ENCODE measurements at places on chromosomes 6 and 20.
A peak's percentile ranks its signal among the peaks of the same experiment; 100 is the strongest.

DNA sequence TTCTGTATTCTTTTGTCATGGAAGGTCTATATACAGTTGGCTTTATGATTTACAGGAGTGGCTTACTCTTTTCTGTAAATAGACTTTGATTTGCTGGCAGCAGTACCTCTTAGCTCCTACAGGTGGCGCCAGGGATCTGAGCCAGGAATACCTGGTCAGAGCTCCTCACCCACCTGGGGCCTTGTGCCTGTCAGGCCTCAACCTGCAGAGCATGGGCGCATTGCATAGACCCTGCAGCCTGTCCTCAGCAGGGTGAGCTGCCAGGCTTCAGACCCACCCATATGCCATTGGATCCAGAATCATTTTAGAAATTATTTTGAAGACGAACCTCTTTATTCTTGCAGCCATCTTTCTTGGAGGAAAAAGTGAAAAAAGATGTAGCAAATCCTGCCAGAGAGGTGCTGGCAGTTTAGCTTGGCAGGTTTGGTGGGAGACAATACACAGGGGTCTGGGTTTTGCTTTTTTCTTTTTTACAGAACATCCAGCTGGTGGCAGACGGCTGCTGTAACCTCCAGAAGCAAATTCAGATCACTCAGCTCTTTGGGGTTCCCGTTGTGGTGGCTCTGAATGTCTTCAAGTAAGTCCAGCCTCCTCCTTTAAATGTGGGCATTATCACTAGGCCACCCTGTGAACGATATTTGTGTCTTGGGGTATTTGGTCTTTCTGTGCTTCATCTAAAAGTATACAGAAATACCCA is 149.1 kb downstream of the MTHFD1L start:
- DNase-seq: peak; percentile 20

DNA sequence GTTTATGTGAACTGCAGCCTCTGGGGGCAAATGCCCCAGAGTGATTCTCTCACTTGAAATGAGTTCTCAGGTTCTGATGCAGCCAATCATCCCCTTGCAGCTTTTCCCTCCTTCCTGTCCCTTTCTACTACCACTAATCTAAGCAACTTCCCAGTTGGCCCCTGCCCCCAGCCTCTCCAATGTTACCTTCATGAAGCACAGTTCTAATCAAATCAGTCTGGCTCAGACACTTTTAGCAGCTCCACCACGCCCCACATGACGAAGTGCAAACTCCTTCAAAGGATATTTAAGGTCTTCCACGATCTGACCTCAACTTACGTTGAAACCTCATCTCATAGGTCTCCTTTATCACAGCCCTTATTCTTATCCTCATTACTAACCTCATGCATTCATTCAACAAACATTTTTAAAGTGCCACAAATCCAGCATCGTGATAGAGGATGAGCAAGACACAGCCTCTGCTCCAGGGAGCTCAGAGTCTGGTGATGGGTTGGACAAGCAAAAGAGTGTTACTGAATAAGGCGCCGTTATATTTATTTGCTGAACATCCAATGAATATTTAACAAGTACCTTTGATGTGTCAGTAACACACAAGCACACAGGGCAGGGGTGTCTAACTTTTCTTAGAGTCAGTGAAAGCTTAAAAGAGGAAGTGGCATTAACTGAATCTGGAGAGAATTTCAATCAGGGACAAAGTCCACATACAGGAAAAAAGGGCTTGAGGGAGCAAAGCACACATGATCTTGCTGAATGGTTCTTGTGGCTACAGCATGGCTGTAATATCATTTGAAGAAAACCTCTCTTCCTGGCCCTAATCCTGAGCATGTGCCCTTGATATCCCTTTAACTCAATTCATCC is 20.4 kb upstream of the DTNBP1 start:
- no peak for DNase-seq

- no peak for DNase-seq
Observed at GRCh38 chr20:36784900-36785299, 11.3 kb upstream of the DSN1 start.

- DNase-seq: no peak
Observed at GRCh38 chr20:1790386-1790785, 104.8 kb upstream of the SIRPA start.

DNA sequence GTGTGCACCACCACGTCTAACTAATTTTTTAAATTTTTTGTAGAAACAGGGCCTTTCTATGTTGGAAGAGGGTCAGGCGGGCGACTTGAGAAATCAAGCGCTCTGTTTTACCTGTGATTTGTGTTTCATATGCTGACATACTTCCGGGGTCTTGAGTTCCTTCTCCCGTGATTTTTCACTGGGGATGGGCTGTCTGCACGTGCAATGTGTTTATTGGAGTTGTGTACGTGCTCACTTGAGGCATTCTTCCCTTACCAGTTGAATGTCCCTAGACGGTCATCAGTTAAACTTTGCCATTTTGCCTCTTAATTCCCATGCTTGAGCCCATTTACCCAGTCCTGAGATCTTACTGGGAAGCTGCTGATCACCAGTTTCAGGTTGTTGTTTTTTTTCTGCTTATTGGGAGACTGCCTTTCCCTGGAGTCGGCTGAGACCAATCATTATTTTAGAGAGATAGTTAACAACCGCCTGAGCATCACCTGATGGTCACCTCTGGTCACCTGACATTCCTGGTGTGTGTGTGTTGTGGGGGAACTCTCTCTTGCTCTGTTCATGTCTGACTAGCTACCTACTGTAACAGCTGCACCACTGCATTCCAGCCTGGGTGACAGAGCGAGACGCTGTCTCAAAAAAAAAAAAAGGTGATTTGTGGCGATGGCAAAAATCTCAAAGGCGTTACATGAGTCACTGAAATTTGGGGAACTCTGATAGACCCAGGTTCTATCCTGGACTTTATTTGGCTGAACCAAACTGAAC is 34.8 kb upstream of the NCOA3 start:
- no peak for DNase-seq

- DNase-seq: no peak
Observed at GRCh38 chr6:76264468-76264867, 192.0 kb upstream of the IMPG1 start.

- no peak for DNase-seq
Observed at GRCh38 chr6:149203509-149203908, 114.0 kb upstream of the TAB2 start.

DNA sequence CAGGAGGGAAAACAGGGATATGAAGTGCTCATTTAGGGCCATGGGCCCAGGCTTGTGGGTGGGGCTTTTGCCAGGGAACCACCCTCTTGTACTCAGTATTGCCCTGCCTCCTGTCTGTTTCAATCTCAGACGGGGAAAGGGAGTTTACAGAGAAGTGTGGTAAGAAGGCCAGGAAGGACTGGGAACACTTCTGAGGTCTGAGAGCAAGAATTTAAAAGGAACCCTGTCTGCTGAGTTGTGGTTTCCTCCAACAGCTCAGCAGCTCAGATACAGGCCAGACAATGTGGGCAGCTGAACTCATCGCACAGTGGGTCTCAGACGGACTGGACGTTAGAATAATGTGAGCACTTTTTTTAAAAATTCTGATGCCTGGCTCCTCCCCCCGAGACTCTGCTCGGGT is 354.1 kb upstream of the ARID1B start:
- no peak for DNase-seq

GRCh38 chr6:5174244-5174643 is 86.5 kb downstream of the LYRM4 start:
- DNase-seq: peak; percentile 15

DNA sequence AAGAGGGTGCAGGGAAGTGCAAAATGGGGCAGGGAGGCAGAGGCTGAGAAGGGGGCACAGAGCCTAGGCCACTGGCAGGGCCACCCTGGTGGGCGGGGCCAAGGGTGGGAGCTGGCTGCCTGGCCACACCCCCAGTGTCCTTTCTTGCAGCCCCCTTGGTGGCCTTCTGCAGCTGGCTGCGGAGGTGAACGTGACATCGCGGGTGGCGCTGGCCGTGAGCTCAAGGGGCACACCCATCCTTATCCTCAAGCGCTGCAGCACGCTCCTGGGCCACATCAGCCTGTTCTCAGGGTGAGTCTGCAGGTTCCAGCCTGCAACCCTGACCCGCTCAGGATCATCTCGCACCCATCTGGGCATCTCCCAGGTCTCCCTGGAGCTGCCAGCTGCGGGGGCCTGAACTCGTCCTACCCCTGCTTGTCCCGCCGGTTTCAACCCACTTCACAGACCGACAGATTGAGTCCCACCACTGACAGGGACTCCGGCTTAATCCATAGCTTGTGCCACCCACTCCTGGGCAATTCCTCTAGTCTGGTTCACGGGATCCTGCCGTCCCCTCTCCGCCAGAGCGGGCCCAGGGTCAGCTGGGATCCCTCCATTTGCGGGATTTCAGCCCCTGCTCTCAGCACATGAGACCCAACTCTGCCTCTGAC is 6.2 kb downstream of the BPIFB3 start:
- DNase-seq: no peak

GRCh38 chr20:57130160-57130772 is 136.2 kb downstream of the BMP7 start:
- no peak for DNase-seq

DNA sequence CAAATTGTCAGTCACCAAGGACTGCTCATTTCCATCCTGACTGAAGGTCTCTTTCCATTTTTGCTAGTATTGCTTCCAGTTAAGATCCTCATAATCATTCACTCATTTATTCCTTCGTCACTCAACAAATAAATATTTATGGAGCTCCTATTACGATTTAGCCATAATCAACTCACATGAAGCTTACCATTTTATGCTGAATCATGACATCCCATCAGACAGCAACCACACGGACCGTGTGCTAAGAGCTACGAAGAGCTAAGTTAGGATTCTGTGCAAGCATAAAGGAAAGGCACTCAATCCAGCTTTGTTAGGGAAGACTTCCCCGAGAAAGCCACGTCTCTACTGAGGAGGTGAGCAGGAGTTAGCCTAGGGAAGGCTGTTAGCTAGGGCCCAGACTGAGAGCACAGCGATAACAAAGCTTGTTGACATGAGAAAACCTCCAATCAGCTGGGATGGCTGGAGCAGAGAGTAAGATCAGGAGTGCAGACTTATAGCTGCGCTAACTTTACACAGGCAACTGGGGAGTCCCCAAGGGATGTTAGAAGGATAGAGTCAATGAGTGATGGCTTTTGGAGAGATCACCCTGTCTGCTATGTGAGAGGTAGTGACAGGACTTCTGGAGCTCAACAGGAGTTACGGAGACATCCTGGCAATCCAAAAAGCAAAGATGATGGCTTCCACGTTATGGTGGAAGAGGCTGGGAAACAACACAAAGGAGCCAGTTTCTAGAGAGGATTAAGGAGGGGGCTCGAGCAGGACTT is 2.6 kb upstream of the GID8 start:
- no peak for DNase-seq

DNA sequence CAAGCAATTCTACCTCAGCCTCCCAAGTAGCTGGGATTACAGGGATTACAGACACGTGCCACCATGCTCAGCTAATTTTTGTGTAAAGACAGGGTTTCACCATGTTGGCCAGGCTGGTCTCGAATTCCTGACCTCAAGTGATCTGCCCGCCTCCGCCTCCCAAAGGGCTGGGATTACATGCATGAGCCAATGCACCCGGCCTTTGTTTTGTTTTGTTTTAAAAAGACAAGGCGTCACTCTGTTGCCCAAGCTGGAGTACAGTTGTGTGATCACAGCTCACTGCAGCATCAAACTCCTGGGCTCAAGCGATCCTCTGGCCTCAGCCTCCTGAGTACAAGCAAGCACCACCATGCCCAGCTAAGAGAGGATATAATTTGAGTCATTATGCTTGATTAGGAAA is 5.4 kb downstream of the SERINC3 start:
- no peak for DNase-seq

GRCh38 chr6:107496892-107497684 is 7.2 kb downstream of the SOBP start:
- DNase-seq: no peak

DNA sequence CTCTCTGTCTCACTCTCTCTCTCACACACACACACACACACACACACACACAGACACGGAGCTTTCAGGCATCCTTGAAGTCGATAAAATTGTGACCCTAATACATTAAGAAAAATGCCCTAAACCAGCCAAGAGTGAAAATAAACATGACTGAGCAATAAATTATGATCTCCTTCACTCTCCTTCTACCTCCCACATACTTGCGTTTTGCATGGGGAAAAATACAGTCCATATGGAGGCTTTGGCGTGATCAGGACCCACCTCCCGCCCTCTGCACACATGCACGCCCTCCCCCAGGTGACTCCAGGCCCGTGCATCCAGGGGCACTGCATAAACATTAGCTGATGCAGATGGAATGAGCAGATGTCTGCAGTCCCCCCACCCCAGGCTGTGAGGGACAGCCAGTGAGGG is 114.2 kb upstream of the JARID2 start:
- no peak for DNase-seq

GRCh38 chr20:23167431-23167830 is 81.3 kb upstream of the CD93 start:
- DNase-seq: no peak

DNA sequence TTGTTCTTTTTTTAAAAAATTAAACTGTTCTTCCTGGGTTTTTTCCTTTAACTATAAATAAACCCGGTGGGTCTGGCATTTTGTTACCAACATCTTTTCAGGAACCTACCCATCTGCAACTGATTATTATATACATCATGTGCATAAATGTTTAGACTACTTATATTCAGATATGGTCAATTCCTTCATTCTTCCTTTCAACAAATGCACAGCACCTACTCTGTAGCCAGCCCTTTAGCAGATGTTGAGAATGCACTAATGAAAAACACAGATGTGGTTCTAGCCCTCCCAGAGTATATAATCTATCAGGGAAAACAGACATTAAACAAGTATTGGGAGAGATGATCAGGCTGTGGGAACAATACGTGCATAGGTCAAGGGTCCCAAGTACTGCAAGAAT is 237.1 kb downstream of the UST start:
- no peak for DNase-seq

DNA sequence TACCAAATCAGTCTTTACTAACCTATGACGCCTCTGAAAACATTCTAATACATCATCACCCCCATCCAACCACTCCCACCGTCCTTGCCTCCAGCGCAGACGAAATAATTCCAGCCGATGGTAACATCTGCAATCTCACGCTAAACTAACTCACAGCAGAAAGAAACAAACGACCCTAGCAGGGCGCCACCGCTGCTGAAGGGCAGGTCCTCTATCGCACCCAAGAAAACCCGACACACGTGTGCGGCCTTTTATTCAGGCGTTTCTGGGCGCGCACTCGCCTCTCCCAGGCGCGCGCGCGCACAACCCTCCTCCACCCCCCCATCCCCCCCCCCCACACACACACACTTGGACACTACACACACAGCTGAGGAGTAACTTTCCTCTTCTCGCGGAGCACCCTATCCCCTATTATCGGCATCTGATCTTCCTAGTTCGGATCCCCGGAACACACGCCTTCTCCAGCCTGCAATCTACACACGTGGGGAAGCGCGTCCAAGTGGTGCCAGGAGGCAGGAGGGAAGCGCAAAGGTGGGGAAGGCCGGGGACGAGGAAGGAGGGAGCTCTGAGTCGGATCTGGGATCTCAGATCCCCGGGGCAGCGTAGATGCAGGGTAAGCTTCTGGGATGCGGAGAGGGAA is 1.4 kb downstream of the GFOD1 start:
- peak; percentile 45 for DNase-seq

GRCh38 chr6:1601158-1602048 is 8.3 kb upstream of the FOXC1 start:
- DNase-seq: no peak
